ENCODE measurements at places on chromosomes 2 and 18.

- DNase-seq = no peak
Measured at GRCh38 chr2:216066230-216066629, 15.4 kb downstream of the PECR start.

DNA sequence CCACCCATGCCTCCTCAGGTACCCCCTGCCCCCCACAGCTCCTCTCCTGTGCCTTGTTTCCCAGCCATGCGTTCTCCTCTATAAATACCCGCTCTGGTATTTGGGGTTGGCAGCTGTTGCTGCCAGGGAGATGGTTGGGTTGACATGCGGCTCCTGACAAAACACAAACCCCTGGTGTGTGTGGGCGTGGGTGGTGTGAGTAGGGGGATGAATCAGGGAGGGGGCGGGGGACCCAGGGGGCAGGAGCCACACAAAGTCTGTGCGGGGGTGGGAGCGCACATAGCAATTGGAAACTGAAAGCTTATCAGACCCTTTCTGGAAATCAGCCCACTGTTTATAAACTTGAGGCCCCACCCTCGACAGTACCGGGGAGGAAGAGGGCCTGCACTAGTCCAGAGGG, 803 bp upstream of the DES start:
- no peak for DNase-seq

DNA sequence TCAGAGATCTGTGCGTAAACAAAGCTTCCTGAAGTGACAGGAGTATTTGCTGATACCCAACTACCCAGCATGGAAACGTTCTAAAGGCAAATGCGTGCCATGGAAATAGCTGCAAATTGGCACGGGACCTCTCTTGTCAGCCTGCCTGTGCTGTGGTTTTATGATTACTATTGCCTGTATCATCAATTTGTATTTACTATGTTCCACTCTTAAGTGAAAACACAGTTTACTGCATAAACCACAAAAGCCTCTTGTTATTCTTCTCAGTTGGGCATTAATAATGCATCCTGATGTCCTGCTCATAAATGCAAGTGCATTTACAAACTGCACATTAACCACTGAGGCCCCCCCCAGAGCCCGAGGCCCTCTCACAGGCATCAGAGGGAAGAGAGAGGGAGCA, 196.6 kb upstream of the SLC35G4 start:
- no peak for DNase-seq

DNA sequence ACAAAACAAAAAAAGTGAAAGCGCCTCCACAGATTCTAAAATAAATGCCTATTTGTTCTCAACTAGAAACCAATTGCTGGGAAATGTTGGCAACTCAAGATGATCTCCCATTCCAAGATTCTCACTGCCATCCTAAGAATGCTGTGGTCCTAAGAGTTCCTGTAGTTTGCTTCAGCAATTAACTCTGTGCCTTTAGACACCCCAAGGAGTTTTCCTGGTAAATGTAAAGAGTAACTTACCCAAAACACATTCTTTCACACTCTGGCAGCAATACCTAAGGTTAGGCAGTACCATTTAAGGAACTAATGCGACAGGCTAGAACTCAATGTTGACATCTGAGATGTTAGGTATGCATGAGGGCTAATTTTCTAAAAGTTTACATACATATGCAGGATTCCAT, 58.8 kb upstream of the TANK start:
- no peak for DNase-seq

GRCh38 chr2:134220344-134220974, 33.4 kb upstream of the MGAT5 start:
- DNase-seq = no peak

- DNase-seq = no peak
Measured at GRCh38 chr2:4404363-4404762, 701.0 kb downstream of the DCDC2C start.

DNA sequence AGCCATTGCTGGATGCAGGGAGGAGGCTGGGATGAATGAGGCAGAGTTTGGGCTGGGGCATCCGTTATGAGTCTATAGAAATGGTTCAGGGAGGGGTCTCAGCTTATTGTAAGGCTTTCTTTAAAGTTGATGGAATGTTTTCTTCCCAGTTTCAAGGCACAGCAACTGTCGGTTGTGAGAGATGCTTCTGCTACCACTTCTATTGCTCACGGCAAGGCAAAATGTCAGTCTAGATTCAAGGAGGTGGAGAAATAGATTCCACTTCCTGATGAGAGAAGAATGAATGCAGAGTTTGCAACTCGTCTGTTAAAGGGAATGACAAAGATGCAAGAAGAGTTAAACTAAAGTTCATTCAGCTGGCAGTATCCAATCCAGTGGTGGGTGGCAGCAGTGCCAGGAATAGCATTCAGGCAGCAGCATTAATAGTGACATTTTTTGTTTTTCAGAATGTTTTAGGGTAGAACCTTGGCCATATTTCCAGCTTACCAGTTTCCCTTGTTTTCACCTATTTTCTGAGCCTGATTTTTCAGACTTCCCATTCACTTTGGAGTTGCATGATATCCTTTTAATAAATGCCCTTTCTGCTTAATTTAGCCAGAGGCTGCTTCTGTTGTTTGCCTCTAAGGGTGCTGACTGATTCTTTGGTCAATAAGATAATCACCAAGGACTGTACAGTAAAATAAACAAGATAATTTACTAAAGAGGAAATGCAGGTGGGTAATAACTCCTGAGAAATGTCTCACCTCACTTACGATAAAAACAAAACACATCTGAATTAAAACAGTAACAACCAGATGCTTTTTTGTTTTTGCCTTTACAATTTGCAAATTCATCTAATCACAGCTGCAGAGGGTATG, 138.4 kb downstream of the RPIA start:
- no peak for DNase-seq

DNA sequence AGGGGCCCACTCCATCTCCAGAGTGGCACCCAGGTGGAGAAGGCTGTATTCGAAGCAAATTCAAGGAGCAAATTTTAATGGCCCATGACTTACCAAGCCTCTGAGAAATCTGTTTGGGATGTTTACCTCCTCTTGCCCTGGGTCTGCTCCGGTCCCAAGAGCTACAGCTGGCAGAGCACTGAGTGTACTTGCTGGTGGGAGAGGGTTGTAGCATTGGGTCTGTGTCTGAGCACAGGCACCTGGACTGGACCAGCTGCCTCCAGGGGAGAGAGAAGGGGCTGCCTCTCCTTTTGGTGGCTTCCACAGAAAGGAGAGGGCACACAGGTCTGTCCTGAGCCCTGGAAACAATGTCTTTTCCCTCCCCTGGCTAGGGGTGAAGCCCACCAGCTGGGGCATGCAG, 9.8 kb downstream of the EN1 start:
- no peak for DNase-seq

- no peak for DNase-seq
Measured at GRCh38 chr2:192886636-192887035, 691.9 kb upstream of the TMEFF2 start.

DNA sequence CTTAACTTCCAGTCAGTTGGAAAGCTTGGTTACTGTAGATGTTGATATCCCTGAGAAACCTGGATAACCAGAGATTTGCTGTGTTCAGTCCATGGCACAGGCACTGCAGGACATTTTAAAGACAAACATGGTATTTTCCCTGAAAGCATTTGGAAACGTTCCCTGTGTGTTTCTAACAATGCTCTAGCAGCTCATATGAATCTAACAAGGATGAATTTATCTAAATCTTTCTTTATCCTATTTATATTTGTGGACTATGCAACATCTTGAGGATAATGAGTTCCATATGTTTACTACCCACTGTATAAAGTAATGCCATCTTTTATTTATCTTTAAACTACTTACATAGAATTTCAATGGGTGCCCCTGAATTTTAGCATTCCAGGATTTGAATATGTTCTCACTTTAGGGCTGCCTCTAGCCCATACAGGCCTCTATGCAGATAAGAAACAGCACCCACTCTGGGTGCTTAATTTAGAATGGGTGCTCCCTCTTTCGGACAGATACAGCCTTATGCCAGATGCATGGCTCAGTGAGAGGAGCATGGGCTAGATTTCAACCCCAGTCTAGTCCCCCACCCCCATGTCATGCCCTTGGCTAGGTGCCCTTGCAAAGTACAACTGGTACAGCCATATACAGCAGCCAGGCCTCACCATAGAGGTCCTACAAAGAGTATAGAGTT, 50.6 kb upstream of the NEMP2 start:
- no peak for DNase-seq

DNA sequence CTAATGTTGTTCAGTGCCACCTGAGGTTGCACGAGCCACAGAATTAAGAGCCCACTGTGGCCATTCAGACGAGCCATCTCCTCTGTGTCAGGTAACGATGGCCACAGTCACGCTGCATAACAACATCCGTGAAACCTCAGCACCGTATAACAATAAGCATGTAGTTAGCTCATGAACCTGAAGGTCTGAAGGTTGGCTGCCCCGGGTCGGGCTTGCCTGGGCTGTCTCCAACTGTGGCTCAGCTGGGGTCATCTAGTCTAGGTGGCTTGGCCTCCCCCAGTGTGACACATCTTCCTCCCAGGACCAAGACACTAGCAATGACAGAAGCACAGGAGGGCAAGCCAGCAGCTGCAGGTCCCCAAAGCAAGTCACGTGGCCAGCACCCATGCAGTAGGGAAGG, 258.0 kb downstream of the GLI2 start:
- no peak for DNase-seq

DNA sequence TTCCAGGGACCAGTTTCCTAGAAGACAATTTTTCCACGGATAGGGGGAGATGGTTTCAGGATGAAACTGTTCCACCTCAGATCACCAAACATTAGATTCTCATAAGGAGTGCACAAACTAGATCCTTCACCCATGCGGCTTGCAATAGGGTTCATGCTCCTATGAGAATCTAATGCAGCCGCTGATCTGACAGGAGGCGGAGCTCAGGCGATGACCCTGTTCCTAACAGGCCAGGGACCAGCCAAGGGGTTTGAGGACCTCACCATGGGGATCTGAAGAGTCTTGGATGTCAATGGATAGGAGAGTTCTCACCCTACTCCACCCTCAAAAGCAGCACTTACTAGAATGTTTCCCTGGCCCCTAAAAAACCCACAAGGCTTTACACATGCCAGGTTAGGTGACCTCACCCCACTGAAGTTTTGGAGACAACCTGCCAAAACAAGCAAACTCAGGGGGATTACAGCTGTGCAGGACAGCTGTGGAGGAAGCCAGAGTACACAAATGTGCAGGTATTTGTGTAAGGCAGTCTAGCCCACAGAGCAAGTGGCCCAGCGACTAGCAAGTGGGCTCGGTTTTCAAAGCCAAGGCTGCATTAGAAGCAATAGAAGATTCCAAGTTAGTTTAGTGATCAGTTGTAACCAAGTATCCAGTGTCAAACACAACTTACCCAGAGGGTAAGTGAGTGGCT, 3.9 kb downstream of the EVA1A start:
- DNase-seq = no peak

GRCh38 chr18:48536516-48536915, 2.3 kb upstream of the CTIF start:
- DNase-seq = no peak

DNA sequence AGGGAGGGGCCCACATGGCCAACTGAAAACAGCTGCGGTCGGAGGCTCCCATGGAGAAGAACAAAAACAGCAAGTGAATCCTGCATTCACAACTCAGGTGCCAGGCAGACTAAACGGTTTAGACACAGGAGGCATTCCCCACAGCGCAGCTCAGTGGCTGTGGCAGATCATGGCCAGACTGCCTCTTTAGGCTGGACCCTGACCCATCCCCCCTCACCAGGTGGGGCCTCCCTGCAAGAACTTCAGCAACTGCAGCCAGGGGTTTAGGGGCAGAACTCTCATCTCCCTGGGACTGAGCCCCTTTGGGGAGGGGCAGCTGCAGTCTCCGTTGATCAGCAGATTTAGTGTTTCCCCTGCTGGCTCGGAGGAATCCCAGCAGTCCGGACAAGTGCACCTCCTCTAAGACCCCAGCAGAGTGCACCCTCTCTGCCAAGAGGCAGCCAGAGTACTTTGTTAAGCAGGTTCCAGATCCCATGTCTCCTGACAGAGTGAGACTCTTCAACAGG, 346.7 kb downstream of the SS18 start:
- DNase-seq = no peak

DNA sequence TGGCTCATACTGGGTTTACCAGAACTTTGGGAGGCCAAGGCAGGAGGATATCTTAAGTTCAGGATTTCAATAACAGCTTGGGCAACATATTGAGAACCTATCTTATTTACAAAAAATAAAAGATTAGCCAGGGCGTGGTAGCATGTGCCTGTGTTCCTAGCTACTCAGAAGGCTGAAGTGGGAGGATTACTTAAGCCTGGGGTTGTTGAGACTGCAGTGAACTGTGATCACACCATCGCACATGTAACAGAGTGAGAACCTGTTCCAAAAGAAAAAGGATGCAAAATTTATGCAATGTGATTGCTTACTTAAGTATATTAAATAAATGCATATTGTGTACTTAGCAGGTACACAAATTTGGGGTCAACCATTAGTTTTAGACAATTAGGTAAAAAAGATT, 768.9 kb upstream of the CDH7 start:
- DNase-seq = no peak

DNA sequence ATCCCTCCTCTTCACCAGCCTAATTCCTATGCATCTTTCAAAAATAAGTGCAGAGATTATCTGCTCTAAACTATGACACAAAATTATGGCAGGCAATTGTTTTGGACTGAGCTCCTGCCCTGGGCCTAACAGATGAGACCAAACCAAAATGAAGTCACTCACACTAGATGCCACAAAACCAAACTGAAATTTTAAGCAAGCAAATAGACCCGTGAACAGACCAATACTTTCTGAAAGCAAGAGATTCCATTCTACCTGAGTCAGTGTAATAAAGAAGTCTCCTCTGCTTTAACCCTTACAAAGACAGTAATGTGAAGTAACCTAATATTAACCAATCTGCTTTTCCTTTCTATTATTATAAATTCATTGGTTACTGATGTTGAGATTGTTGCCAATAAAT, 84.3 kb downstream of the RIT2 start:
- DNase-seq = no peak

DNA sequence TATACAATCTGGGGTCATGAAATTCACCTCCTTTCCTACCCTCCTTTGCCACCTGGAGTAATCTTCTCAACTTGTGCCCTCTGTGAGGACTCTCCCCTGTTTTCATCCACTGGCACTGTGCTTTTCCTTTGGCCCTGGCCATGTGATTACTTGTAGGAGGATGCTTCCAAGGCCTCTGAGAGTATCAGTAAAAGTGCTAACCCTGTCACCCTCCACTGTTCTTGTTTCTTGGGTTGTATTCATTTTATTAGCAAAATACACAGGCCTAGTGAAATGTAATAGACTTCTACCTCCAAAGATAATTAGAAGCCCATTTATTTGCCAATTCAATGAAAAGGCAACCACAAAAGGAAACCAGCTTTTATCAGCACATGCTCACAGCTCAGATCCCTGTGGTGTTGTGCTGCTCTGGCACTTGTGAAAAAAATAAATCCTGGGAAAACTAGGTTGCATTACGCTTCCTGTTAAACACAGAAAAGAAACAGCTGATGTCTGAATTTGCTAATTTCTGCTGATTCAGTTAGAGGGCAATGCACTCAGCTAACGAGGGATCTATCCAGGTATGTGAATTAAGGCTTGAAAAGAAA, 357.5 kb upstream of the ETAA1 start:
- no peak for DNase-seq

GRCh38 chr2:156294945-156295580, 37.5 kb downstream of the NR4A2 start:
- no peak for DNase-seq
